Activated T-helper 17 cell treated with anti-CD3 and anti-CD28 coated beads, Interleukin-2, amount 50 U/mL, for 72 hours (primary cell): ENCODE measurements at places on chromosomes 1 and 21.
A peak's percentile ranks its signal among the peaks of the same experiment; 100 is the strongest.

GRCh38 chr21:34730756-34731445, 62.1 kb downstream of the CLIC6 start:
- no peaks in the 10 kb centered on the region for H3K4me1 ChIP-seq
- H3K36me3 ChIP-seq: no peaks in the 10 kb centered on the region
- ATAC-seq: no peak
- no peak overlapping the region for H3K4me3 ChIP-seq

DNA sequence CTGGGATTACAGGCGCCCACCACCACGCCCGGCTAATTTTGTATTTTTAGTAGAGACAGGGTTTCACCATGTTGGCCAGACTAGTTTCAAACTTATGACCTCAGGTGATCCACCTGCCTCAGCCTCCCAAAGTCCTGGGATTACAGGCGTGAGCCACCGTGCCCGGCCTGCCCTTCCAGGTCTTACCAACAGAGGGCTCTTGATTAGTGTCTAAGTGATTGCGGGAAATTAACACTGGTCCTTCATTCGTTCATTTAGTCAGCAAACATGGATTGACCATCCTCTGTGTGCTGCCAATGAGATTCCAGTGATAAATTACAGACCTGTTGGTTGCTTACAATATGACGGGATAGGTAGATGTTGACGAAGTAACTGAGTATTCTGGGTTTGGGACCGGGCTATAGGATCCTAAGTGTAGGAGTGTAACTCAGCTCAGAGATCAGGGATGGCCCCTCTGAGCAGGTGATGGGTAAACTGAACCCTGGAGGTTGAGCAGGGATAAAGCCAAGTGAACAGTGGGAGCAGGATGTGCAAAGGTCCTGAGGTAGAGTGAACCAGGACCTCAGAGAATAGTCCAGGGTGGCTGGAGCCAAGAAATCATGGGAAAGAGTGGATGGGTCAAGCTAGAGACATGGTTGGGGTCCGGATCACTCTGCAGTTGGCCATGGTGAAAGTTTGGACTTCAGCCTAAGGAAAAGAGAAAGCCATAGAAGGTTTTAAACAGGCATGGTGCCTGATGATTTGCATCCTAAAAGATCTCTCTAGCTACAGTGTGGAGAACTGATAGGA, 171.2 kb downstream of the KAZN start:
- H3K36me3 ChIP-seq: no peaks in the 10 kb centered on the region
- H3K27me3 ChIP-seq: peaks cover 17% of the 10 kb centered on the region
- H3K4me1 ChIP-seq: no peaks in the 10 kb centered on the region
- ATAC-seq: no peak
- no peak overlapping the region for H3K27ac ChIP-seq

- H3K4me3 ChIP-seq: no peak overlapping the region
- no peaks in the 10 kb centered on the region for H3K4me1 ChIP-seq
- no peaks in the 10 kb centered on the region for H3K36me3 ChIP-seq
- no peak for ATAC-seq
- H3K27me3 ChIP-seq: peaks cover 3% of the 10 kb centered on the region
- H3K27ac ChIP-seq: no peak overlapping the region
These were observed 266.1 kb upstream of the NRIP1 start for GRCh38 chr21:15330872-15331271.

DNA sequence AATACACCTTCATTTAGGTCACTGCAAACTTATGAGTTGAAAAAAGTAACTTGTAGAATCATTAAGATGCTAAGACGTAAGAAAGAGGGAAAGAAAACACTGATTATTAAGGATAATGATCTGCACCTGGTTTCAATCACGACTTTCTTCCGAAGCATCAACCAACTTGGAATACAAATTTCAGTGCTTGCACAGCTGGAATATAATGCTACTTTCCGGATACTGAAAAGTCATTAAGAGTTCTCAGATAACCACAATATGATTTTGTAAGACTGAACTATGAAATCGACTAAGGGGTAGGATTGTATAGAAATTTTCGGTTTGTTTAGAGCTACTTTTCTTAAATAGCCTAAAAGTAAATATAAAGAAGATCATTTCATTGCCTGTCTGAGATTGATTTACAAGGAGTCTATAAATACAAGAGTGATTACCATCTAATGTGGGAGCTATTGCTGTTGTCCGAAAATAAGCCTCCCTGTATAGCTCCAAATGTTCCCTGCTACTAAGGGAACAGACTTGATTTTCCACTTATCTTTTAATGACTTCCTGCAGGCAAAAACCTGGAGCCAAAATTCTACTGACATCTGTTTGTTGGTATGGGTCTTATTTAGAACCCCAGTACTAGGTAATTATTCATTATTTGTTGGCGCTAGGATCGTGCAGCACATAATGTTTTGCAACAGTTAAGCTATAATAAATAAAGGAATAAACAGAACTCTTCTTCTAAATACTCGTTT, 673.3 kb downstream of the KCNT2 start:
- no peaks in the 10 kb centered on the region for H3K4me1 ChIP-seq
- H3K27ac ChIP-seq: no peak overlapping the region
- H3K4me3 ChIP-seq: no peak overlapping the region
- H3K36me3 ChIP-seq: no peaks in the 10 kb centered on the region
- no peaks in the 10 kb centered on the region for H3K27me3 ChIP-seq

DNA sequence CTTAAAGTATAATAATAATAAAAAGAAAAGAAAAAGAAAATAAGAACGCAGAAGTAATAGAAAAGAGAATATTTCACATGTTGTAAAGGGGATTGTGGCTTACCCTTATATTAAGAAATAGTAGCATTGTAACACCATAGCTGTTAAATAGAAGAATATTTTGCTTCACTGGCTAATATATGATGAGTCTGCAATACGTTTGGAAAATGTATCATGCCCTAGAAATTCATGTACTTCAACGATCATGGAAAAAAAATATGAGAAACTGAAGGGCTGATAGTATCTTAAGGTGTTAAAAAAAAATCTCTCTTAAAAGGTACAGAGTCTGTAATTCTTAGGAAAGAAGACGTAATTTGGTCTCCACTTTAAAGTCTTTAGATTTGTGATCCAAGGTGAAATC, 1390.5 kb upstream of the ADGRL2 start:
- no peaks in the 10 kb centered on the region for H3K27me3 ChIP-seq
- no peak for ATAC-seq
- H3K4me1 ChIP-seq: no peaks in the 10 kb centered on the region
- H3K27ac ChIP-seq: no peak overlapping the region
- no peaks in the 10 kb centered on the region for H3K36me3 ChIP-seq

GRCh38 chr1:66452162-66452561, 81.8 kb upstream of the SGIP1 start:
- no peak for ATAC-seq
- H3K4me3 ChIP-seq: no peak overlapping the region
- no peaks in the 10 kb centered on the region for H3K36me3 ChIP-seq
- no peaks in the 10 kb centered on the region for H3K27me3 ChIP-seq

- no peak overlapping the region for H3K27ac ChIP-seq
- no peak for ATAC-seq
- H3K4me3 ChIP-seq: no peak overlapping the region
These were observed 4.4 kb downstream of the NBPF1 start for GRCh38 chr1:16608838-16609560.

DNA sequence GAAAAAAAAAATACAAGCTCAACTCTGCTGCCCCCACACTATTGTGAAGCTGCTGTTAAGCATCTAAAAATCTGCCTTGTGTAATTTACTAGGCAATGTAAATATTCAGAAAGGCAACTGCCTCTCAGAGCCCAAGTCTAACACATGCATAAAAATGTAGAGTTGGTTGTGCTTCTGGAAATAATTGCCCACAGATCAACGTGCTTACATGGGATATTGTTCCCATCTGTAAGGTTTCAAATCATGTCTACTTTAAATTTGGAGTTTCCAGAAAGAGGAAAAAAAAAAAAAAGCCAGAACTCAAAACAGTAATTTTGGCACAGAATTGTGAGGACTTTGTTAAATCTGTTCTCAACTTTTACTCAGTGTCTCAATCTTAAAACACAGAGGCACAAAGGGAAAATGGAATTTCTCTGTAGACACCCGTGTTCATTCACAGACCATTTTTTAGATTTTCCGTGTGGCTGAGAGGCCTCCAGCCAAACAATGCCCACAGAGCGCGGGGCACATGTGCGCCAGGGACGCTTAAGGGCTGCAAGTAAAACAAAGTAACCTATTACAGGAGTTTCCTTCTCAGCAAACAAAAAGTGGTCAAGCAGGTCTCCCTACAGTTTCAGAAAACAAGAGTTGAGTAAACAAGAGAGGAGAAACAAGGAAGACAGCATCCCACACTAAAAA, 115.5 kb downstream of the RERE start:
- no peak for ATAC-seq
- peak overlapping the region; percentile 55 for H3K27ac ChIP-seq
- H3K27me3 ChIP-seq: peaks cover 31% of the 10 kb centered on the region
- H3K4me3 ChIP-seq: peak overlapping the region; percentile 81
- H3K4me1 ChIP-seq: peaks cover 23% of the 10 kb centered on the region

- H3K36me3 ChIP-seq: peaks cover 51% of the 10 kb centered on the region
- H3K27me3 ChIP-seq: no peaks in the 10 kb centered on the region
- no peak for ATAC-seq
These were observed 22.8 kb upstream of the DEGS1 start for GRCh38 chr1:224160171-224160682.

DNA sequence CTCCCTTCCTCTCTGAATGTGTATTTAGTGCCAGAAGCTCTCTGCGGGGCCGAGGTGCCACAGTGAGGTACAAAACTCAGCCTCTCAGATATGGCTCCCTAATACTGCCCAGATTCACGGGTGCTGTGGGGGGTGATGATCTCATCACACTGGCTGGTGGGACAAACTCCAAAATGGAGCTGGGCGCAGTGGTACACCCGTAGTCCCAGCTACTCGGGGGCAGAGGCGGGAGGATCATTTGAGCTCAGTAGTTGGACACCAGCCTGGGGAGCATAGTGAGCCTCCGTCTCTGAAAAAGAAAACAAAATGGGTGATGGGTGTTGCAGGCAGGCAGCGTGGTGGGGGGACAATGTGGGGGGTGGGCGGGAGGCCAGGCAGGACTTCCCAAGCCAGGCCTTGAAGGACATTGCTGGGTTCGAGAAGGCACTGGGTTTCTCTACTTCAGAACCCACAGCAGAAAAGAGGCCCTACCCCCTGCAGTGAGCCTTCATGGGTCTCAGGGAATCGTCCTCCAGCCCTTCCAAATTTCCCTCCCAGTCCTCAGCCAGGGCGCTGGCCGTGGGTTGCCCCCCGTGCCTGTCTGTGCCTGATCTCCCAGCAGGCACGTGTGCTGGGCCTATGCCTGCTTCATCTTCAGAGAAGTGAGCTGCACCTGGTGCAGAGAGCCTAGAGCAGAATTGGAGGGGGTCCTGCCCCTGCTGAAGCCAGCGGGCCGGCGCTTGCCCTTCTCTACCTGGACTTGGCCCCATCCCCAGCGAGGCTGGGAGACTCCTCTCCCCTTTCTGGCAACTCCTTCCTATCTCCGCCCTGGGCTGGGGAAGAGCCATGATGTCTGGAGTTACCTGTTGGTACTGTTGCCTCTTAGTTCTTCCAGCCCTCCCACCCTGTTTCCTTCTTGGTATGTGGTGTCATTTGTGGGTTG, 14.0 kb downstream of the H6PD start:
- H3K27me3 ChIP-seq: no peaks in the 10 kb centered on the region
- H3K4me3 ChIP-seq: no peak overlapping the region
- H3K27ac ChIP-seq: peak overlapping the region; percentile 17
- H3K36me3 ChIP-seq: no peaks in the 10 kb centered on the region
- ATAC-seq: no peak
- peaks cover 14% of the 10 kb centered on the region for H3K4me1 ChIP-seq

- no peaks in the 10 kb centered on the region for H3K27me3 ChIP-seq
- H3K4me1 ChIP-seq: peaks cover 21% of the 10 kb centered on the region
- no peaks in the 10 kb centered on the region for H3K36me3 ChIP-seq
- ATAC-seq: no peak
These were observed 135.9 kb upstream of the HMCN1 start for GRCh38 chr1:185598332-185598731.

GRCh38 chr21:17780539-17780938, 38.6 kb downstream of the C21orf91 start:
- H3K27ac ChIP-seq: peak overlapping the region; percentile 69
- peak; percentile 32 for ATAC-seq
- H3K36me3 ChIP-seq: peaks cover 9% of the 10 kb centered on the region
- peak overlapping the region; percentile 69 for H3K4me3 ChIP-seq
- H3K27me3 ChIP-seq: no peaks in the 10 kb centered on the region
- peaks cover 69% of the 10 kb centered on the region for H3K4me1 ChIP-seq

- peak overlapping the region; percentile 85 for H3K4me3 ChIP-seq
- no peaks in the 10 kb centered on the region for H3K4me1 ChIP-seq
- H3K27ac ChIP-seq: peak overlapping the region; percentile 93
- ATAC-seq: no peak
- no peaks in the 10 kb centered on the region for H3K36me3 ChIP-seq
These were observed 10.8 kb downstream of the FTCD start for GRCh38 chr21:46144464-46145070.

- peaks cover 16% of the 10 kb centered on the region for H3K4me1 ChIP-seq
- H3K36me3 ChIP-seq: peaks cover 72% of the 10 kb centered on the region
- no peaks in the 10 kb centered on the region for H3K27me3 ChIP-seq
- H3K4me3 ChIP-seq: no peak overlapping the region
These were observed 87.5 kb downstream of the CD247 start for GRCh38 chr1:167430849-167431242.

- H3K27ac ChIP-seq: no peak overlapping the region
- ATAC-seq: no peak
- no peak overlapping the region for H3K4me3 ChIP-seq
- no peaks in the 10 kb centered on the region for H3K27me3 ChIP-seq
These were observed 265.2 kb downstream of the BRINP3 start for GRCh38 chr1:190212450-190212849.

GRCh38 chr1:29280409-29281131, 44.2 kb downstream of the PTPRU start:
- peaks cover 6% of the 10 kb centered on the region for H3K27me3 ChIP-seq
- no peak for ATAC-seq
- no peak overlapping the region for H3K27ac ChIP-seq
- H3K4me3 ChIP-seq: no peak overlapping the region
- H3K4me1 ChIP-seq: peaks cover 5% of the 10 kb centered on the region
- H3K36me3 ChIP-seq: no peaks in the 10 kb centered on the region

DNA sequence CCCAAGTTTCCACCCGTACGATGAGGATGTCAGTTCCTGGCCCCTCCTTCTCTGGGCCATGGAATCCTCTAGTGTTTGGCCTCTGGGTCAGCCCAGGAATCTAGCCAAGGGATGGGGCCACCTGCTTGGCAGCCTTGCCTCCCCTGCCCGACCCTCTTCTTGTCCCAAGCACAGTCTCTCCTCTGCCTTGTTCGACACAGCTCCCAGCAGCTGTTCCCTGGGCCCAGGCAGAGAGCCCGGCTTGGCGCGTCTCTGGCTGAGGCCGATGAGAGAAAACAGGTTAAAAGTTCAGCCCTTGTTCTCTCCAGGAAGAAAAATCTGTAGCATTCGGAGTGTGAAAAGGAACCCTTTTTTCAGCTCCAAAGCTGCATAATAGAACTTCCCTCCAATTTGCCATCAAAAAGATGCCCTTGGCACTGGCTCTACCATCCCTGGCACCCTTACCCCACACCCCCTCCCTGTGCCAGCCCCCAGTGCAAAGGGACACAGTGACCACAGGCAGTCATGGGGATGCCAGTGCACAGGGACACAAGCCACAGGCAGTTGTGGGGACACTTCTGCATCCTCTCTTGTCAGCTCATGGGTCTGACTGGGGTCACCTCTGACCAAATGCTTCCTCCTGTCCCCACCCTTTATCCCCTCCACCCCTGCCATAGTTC, 68.4 kb downstream of the EPHB2 start:
- H3K27ac ChIP-seq: no peak overlapping the region
- peaks cover 14% of the 10 kb centered on the region for H3K27me3 ChIP-seq
- ATAC-seq: no peak
